ENCODE measurements at places on chromosomes 6 and 20. TPM values are rescaled to one million over a fixed set of nuclear protein-coding genes. Genes with fewer than 3 reads are reported as not detected.

Gene DDO
- total RNA-seq = 2.6 TPM

Gene GSTA2
- not detected for total RNA-seq

Gene ROS1
- 1.0 TPM for total RNA-seq

Gene MRPS18B
- 38.2 TPM for total RNA-seq

GRCh38 chr20:33401921-33402369 is 626 bp upstream of the CDK5RAP1 start:
- no peak for DNase-seq

DNA sequence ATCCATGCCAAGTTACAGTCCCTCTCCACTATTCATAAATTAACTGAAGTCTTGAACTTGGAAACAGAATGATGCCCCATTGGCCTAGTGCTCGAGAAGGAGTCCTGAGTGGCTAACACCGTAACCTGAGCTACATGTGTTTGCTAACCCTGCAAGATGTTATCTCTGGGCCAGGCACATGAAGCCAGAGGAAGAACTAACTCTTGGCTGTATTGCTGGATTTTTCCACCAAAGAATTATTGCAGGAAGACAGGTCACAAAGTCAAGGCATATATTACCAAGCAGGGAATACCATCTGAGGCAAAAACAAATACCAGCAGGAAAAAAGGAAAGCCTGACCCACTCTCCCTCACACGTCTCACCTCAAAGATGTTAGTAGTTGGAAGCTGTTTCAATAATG is 148.9 kb upstream of the PHACTR1 start:
- no peak for DNase-seq

GRCh38 chr6:143774347-143774746 is 68.8 kb upstream of the LTV1 start:
- DNase-seq = no peak

- DNase-seq = no peak
Observed at GRCh38 chr6:75213732-75214131, 7.9 kb upstream of the COL12A1 start.

- no peak for DNase-seq
Observed at GRCh38 chr6:45956176-45956575, 59.5 kb downstream of the CLIC5 start.

- no peak for DNase-seq
Observed at GRCh38 chr20:37504404-37505096, 16.5 kb upstream of the NNAT start.

- no peak for DNase-seq
Observed at GRCh38 chr6:81561071-81561564, 191.4 kb downstream of the TENT5A start.
